ENCODE measurements at places on chromosomes 13 and 19. TPM values are rescaled to one million over a fixed set of nuclear protein-coding genes. Genes with fewer than 3 reads are reported as not detected.

GRCh38 chr19:46023311-46023779 is 492 bp upstream of the PGLYRP1 start:
- peaks cover 13% of the 10 kb centered on the region for H3K4me1 ChIP-seq
- peaks cover 14% of the 10 kb centered on the region for H3K27me3 ChIP-seq
- no peaks in the 10 kb centered on the region for H3K36me3 ChIP-seq
- DNase-seq: no peak
- H3K27ac ChIP-seq: no peak overlapping the region
- H3K4me3 ChIP-seq: no peak overlapping the region

DNA sequence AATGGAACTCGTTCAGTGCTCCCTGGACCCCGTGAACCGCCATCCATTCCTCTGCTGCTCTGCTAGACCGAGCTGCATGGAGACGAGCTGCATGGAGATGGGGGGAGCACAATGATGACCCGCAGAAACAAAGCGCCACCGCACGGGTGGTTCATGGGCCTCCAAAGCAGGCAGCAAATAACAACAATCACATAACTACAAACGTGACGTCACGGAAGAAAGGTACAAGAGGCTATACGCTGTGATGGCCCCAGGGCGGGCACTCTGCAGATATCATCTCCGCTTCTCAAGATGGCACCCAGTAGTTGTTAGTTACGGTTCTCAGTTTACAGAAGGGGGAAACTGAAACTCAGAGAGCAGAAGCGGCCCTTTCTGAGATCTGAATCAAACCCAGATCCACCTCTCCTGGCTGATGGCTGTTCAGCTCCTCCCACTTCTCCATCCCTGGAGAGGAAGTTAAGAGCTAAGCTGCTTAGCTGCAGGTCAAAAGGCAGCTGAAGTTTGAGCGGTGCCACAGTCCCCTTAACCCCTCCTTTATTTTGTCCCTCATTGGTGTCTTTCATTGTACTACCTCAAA is 1.7 kb downstream of the ATP13A1 start:
- peak overlapping the region; percentile 98 for H3K27ac ChIP-seq
- peak; percentile 53 for DNase-seq
- peaks cover 21% of the 10 kb centered on the region for H3K4me1 ChIP-seq
- H3K36me3 ChIP-seq: peaks cover 45% of the 10 kb centered on the region
- H3K4me3 ChIP-seq: peak overlapping the region; percentile 93

Gene NCR1
- 0.47 TPM for total RNA-seq

DNA sequence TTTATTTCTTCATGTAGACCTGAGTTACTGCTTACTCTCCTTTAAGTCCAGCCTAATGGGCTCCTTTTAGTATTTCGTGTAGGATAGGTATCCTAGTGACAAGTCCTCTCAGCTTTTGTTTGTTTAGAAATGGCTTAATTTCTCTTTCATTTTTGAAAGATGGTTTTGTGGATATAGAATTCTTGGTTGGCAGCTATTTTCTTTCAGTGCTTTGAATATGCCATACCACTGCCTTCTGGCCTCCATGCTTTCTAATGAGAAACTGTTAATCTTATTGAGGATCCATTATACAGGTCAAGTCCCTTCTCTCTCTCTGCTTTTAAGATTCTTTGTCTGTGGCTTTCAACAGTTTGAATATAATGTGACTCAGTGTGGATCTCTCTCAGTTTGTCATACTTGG is 46.8 kb upstream of the SACS start:
- H3K27me3 ChIP-seq: peaks cover 9% of the 10 kb centered on the region
- H3K4me1 ChIP-seq: no peaks in the 10 kb centered on the region
- DNase-seq: no peak
- H3K4me3 ChIP-seq: no peak overlapping the region

DNA sequence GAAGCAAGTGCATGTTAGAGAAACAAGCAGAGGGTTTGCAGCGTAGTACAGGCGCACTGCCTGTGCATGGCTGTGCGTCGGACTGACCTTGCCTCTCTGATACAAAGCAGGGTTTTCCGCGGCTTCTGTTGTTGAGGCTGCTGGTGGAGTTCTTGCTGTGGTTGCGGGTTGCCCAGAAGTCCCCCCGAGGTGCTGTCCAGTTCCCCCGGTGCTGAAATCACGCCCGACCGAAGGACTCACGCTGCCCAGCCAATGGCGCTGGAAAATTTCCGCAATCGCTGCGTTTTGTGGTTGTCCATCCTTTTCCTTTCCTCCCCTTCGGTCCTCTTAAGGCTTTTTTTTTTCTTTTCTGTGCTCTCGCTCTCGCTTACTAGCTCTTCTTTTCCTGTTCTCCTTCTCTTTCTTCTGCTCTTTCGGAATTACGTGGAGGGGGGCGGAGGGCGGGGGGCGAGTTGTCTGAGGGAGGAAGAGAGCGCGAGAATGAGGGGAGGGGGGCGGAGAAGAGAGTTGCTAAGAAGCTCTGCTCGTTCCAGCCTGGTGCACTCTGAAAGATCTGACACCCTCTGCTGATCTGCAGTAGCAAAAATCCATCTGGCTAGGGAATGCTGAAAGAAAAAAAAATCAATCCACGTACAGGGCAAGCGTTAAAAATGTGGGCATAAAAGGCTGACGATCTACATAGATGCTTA is at the start of gene SLITRK1:
SLITRK1 (minus strand) TSS at position 558 of the 689 bp plus-strand sequence. CDS start 967 bp downstream, outside the sequence.
- no peaks in the 10 kb centered on the region for H3K36me3 ChIP-seq
- peaks cover 9% of the 10 kb centered on the region for H3K4me1 ChIP-seq
- no peak within 1 kb of the TSS for H3K27ac ChIP-seq
- no peak within 1 kb of the TSS for H3K4me3 ChIP-seq
- peaks cover 53% of the 10 kb centered on the region for H3K27me3 ChIP-seq
- peak; percentile 49 for DNase-seq

GRCh38 chr13:76884186-76884906 is 1.9 kb downstream of the KCTD12 start:
- H3K27me3 ChIP-seq: peaks cover 17% of the 10 kb centered on the region
- peaks cover 46% of the 10 kb centered on the region for H3K4me1 ChIP-seq
- peak overlapping the region; percentile 83 for H3K27ac ChIP-seq
- peak overlapping the region; percentile 85 for H3K4me3 ChIP-seq
- H3K36me3 ChIP-seq: peaks cover 6% of the 10 kb centered on the region

All from activated CD8-positive, alpha-beta T cell treated with anti-CD3 and anti-CD28 coated beads, Interleukin-2, amount 10 ng/mL, durations not matched to agents 7 days and 5 days (primary cell).